Stimulated activated CD4-positive, alpha-beta T cell treated with anti-CD3 and anti-CD28 coated beads, Interleukin-1b, Interleukin-23, amount 100 ng/mL, for 24 hours (primary cell): ENCODE measurements at places on chromosomes 3 and 15.

- DNase-seq, result no peak
Measured at GRCh38 chr3:72259755-72260587, 475.0 kb upstream of the PROK2 start.

GRCh38 chr3:45748068-45748467, 48.3 kb downstream of the SLC6A20 start:
- no peak for DNase-seq

- DNase-seq, result no peak
Measured at GRCh38 chr15:50057196-50057595, 61.8 kb downstream of the ATP8B4 start.

- DNase-seq, result peak; percentile 14
Measured at GRCh38 chr15:55108858-55109518, 87.8 kb downstream of the RSL24D1 start.

DNA sequence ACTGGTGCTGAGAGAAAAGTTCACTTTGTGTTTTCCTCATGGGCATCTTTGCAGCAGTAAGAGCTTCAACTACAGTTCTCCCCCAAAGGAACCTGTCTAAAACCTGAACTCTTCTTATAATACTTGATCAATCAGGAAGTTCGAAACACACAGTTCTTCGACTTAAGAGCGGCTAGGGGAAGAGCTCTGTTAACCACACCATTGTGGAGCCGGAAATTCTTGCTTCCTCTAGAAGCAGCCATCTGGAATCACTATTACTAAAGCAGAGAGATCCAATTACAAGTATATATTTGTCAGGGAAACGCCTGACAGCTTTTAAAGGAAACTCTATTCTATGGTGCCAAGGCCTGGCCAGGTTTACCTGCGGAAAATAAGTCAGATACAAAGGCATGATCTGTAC, 337.3 kb upstream of the CBLB start:
- DNase-seq, result no peak

- DNase-seq, result no peak
Measured at GRCh38 chr15:71532994-71533393, 277.4 kb upstream of the NR2E3 start.

- DNase-seq, result no peak
Measured at GRCh38 chr3:147419781-147420224, 10.6 kb downstream of the ZIC1 start.
